ENCODE measurements at places on chromosomes 16 and 17.
A peak's percentile ranks its signal among the peaks of the same experiment; 100 is the strongest.

DNA sequence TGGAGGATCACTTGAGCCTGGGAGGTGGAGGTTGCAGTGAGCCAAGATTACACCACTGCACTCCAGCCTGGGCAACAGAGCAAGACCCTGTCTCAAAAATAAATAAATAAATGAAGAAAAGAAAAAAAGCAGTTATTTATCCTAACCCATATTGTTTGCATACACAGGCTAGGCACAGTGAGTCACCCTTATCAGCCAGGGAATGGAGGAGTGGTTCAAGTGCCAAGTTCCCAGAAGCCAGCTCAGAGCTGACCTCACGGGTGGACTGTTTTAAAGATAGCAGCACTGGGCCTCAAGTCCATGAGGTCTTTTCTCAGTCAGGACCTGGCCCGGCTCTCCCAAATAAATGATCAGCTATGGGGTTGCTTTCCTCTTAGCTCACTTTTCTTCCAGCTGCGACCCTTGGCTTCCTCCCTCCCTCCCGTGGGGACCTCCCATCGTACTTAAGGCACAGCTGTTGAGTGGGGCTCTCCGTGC lies 22.6 kb upstream of the MGAT5B start:
- no peak for DNase-seq

DNA sequence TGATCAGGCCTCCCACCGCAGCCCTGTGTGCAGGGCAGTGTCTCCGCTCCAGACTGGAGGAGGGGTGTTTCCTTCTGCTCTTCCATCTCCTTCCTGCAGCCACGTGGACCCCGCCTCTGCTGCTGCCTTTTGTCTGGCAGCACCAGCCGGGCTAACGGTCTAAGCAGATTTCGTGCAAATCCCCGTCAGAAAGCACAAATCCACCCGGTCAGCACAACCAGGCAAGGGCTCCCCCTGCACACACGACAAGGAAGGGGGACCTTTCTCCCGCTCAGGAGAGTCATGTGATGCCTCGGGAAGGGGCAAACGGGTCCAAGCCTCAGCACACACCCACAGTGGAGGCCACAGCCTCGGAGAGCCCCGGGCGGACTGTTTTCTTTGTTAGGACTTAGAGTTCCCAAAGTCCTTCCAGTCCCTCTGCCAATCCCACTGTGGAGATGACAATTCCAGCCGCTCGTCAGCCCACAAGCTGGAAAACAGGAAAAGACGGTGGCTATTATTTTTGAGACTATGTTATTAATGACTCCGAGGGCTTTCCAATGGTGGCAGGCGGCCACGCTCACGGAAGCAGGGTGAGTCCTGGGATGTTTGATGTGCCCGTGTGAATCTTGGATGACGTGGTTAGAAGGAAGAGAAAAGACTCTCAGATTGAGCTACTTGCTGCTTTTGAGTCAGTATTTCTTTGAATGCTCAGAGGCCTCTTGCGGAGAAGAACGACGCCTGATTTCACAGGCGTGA lies 22.5 kb upstream of the MEAK7 start:
- no peak for DNase-seq

DNA sequence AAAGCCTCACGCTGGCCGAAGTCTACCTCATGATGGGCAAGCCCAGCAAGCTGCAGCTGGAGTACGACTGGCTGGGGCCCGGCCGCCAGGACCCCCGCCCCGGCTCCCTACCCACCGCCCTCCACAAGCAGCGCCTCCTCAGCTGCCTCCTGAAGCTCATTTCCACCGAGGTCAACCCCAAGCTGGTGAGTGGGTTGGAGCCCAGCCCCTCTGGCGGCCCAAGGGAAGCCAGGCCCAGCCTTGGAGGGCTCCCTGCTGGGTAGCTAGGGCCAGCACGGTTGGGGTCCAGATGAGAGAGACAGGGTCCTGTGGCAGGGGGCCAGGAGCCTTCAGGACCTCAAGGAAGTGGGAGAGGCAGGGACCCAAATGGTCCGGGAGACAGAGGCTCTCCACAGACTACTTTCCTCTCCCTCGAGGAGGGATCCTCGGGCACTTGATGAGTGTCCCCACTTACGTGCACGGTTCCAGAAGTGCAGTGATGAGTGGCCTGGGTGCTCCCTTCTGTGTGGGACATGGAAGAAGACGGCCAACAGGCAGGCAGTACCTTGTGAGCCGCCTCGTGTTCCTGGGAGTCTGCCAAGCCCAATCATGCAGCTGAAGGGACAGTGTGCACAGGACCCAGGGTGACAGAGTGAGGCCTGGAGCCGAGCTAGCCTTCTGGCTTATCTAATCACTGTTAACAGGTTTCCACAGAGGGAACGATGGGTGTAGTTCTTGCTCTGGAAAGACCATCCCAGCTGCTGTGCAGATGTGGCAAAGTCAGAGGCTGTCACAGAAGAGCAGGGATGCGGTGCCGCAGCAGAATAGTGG lies 21.1 kb upstream of the JPT2 start:
- no peak for DNase-seq

GRCh38 chr17:38428112-38428642 lies at the start of gene ARHGAP23:
Gene ARHGAP23 (plus strand): TSS chr17:38428464. CDS start chr17:38428486, 22 bp downstream.
- DNase-seq = peak; percentile 80

DNA sequence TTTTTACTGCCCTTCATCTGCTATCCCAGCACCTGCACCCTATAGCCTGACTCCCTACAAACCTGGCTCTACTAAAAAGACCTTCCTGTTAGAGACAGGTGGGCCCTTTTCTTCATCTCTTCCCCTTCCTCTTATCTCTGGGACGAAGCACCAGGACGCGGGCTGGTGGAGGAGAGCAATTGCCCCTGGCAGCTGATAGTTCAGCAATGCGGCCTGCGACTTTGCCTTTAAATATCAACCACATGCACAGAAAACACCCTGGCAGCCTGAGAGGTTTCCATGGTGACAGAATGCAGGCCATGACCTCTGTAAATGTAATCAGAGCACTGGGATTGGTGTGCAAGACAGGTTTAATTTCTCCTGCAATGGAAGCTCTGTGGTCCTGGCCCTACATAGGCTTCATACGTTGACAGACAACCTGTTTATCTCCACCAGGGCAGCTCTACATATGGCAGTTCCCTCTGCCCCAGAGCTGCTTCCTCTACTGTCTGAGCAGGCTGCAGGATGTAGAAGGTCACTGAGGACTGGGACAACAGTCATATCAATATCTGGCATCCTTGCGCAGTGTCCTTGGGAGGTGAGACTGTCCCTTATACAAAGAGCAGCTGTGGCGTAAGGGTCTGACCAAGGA lies 10.0 kb upstream of the SKAP1 start:
- no peak for DNase-seq

GRCh38 chr17:39968761-39969160 lies 6.0 kb downstream of the GSDMA start:
- DNase-seq = no peak

DNA sequence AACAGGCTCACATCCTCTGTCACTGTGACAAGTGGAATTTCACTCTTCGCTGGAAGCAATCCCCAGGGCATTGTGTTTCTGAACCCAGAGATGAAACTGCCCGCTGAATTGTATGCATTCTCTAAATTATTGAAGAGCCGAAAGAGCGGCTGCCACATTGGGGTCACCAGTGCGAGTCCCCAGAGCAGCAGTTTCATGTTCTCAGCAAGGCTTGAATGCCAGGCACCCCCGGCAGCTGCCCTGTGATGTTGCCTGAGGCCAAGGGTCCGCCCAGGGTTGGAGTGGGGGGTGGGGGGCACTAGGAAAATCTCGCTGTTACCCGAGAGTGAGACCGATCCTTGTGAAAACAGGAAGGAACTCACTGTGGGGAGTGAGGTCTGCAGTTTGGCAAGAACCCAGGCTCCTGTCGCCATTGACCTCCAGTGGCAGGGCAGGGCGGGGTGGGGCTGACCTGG lies 20.7 kb upstream of the BCAR1 start:
- peak; percentile 75 for DNase-seq

DNA sequence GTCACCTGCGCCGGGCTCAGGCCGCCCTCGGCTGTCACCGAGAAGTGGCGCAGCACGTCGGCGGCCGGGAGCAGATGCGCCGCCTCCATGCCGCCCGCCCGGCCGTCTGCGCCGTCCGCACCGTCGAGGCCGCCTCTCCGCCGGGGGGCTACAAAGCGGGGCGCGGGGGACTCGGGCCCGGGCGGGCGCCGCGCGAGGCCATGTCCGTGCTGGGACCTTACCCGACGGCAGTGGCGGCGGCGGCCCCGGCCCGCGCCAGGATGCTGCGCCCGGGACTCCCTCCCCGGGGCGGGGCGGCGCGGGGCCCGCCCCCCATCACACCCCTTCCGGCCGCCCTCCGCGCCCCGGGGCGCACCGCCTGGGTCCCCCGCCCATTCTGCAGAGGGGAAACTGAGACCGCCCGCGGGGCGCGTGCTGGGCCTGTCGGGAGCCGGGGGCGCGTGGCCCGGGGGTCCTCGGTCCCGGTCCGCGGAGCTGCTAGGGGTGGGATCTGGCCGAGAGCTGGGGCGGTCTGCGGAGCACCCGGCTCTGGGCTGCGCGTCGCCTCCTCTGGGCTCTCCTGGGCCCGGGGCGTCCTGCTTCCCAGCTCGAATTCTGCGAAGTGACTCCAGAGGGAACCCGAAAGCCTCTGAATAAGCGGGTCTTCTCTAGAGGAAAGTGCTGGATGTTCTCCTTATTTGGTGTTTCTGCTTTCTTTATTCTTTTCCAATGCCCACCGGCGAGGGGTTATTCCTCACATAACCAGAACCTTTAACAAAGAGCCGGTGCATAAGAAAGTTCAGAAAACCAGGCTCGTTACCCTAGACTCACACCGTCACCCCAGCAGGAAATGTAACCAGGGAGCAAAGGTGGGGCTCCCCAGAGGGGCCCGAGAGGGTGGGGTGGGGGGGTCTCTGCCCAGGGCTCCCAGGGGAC lies at the start of gene ATP2A3:
Gene ATP2A3 (minus strand): TSS at position 235 of the 915 bp plus-strand sequence. CDS start 146 bp downstream, at position 89.
- no peak for DNase-seq

- no peak for DNase-seq
Measured at GRCh38 chr17:80947200-80947940, 44.3 kb upstream of the CHMP6 start.

DNA sequence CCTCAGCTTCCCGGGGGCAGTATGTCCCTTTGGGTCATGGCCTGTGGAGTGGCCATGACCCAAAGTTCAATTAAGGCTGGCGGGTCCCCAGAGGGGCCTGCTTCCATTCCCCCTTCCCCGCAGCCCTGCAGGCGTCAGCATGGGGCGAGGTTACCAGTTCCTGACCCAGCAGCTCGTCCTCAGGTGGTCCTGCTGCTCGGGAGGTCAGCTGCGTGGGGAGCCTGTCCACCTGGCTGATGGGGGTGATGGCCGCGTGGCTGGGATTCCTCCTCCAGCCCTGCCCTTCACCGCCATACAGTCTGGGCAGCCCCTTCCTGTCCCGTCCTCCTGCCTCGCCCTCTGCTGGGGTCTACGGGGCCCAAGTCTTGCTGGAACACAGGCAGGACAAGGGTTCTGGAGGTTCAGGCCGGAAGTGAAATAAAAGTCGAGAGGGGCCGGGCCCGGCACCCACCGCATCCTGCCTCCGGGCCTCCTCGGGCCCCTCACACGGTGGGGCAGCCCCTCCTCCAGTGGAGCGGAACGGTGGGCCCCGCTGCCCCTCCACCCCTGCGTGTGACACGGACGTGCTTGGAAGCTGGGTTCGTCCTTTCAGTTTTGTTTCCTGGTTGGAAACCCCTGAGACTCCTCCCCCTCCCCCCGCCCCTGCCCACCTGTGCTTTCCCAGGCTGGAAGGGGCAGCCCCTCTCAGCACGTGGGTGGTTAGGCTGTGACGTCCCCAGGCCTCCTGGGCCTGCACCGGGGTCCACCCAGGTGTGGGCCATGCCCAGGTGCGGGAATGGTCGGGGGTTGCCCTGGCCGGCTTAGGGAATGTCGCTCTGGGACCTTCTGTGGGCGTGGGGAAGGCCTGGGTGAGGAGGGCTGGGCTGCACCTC lies 6.8 kb downstream of the UBALD2 start:
- no peak for DNase-seq

DNA sequence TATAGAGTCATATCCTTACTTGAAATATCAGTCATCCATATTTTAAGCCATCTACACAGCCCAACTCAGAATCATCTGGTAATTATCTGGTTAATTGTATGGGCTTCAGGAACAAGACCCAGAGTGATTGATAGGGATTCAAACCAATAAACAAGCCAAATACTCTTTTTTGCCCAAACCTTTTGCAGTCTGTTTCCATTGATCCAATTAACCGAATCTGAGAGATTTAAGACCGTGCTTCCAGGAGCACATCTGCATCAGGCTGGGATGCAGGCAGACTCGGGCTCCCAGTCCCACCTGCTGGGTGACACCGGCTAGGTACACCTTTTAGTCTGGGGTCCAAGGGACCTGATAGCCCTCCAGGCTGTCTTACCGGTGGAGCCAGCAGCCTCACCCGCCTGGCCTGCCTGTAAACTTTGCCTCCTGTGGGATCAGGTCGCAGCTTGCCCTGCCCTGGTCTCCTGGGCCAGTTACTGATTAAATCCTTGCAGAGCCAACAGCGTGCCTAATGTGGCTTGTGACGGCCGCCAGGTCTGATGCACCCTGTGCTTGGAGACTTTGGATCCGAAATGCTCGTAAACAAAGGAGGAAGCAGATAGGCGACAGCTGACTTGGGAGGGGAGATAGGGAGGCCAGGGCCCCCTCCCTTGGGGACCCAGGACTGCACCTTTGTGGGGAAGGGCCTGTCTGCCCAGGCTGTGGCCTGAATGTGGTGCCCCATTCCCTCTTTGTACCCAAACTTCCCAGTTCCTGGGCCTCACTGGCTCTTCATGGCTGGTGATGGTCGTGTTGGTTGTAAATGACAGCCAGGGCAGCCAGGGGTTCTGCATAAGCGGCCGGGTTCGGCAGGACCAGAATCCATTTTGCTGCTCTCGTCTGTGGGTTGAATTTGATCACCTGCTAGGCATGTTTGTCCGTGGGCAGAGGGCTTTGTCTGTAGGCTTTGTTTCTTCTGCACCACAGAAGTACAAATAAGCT lies 3.8 kb downstream of the CMIP start:
- DNase-seq = no peak

- no peak for DNase-seq
Measured at GRCh38 chr17:73637866-73638265, 6.4 kb downstream of the SDK2 start.
